ENCODE measurements at places on chromosomes 3 and 15. TPM values are rescaled to one million over a fixed set of nuclear protein-coding genes. Genes with fewer than 3 reads are reported as not detected.
A peak's percentile ranks its signal among the peaks of the same experiment; 100 is the strongest.

The STRA6 gene
- total RNA-seq = not detected

The GREM1 gene
- 1.2 TPM for total RNA-seq

The LRIG1 gene
- 85.3 TPM for total RNA-seq

The CILP gene
- total RNA-seq = 4.1 TPM

DNA sequence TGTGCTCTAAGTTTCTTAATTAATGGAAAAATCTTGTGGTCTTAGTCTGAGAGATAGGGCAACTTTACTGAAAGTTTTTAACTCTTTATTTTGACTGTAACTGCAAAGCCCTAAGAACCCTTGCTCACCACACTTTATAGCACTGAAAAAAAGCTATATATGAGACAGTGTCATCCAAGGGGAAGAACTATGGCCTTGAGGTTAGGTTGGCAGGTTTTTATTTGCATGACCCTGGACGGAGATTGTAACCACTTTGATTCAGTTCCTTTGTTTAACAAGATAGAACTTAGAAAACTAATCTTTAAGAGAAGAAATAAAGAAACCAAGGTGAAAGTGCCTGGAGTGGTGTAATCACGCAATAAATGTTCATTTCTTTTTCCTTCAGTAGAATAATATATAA lies 30.6 kb upstream of the LYSMD4 start:
- DNase-seq = no peak

GRCh38 chr15:90885432-90886290 lies 1.4 kb downstream of the FES start:
- DNase-seq = peak; percentile 75

DNA sequence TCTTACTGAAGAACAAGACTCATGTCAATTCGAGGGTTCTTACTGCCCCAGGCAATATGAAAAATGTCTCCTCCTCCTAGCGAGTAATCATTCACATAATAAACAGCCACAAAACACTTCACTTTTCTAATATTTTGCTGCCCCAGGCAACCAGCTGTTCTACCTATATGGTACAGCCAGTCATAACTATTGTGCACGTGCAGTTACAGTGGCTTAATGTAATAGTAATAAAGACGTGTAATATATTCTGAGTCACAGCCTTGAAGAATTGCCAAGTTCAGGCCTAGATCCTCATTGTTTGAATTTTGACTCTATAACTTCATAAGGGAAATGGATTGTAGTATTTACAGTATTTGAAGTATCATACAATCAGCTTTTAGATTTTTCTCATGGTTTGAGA lies 1250.0 kb upstream of the GBE1 start:
- no peak for DNase-seq

- DNase-seq = no peak
Observed at GRCh38 chr3:178512647-178513046, 23.6 kb upstream of the KCNMB2 start.

- no peak for DNase-seq
Observed at GRCh38 chr3:142159083-142159740, 9.9 kb upstream of the TFDP2 start.

- DNase-seq = no peak
Observed at GRCh38 chr3:59482684-59483083, 432.9 kb upstream of the CFAP20DC start.

- DNase-seq = no peak
Observed at GRCh38 chr15:74788683-74789151, 6.8 kb downstream of the CSK start.

- DNase-seq = no peak
Observed at GRCh38 chr3:23479026-23479425, 275.9 kb downstream of the UBE2E2 start.

DNA sequence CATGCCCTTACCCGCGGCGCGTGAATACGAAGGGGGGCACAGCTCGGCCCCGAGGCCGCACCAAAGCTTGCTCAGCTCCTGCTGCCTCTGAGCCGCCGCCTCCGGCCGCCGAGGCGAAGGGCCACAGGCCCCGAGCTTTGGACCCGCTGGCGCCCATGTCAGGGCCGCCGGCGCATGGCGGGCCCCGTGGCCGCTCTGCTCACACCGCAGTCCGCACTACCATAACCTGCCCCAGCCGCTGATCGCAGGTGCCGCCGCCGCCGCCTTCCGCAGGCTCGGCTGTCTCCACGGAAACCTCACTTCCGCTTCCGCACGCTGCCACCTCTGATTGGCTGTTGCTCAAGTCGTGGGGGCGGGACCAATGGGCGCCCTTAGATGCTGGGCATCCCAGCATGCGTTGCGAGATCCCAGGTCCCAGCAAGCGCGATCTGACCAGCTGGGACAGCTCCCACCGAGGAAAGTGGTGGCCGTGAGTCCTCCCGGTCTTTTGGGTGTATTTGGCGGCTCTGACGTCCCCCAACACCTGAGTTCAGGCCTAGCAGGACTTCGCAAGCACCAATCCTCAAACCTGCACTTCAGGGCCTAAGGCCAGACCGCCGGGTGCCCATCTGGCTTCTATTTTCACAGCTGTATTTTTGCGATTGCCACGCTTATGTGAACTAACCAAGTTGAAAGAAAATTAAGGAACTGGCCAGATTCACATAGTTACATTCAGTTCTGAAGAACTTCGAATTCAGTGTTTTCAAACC lies at the start of gene TUSC2:
Gene TUSC2, minus strand, starts transcription at position 281 of the 749 bp plus-strand sequence. Its CDS starts 124 bp downstream, at position 157.
- DNase-seq = peak; percentile 100
